ENCODE measurements at places on chromosomes 4 and X. TPM values are rescaled to one million over a fixed set of nuclear protein-coding genes. Genes with fewer than 3 reads are reported as not detected.

Gene PLP1
- 4.9 TPM for total RNA-seq

Gene SYTL4
- 2.0 TPM for total RNA-seq

Gene MAGEC1
- total RNA-seq: not detected

Gene PNMA6F
- total RNA-seq: not detected

Gene RHOXF1
- total RNA-seq: not detected

Gene TMPRSS11F
- not detected for total RNA-seq

Gene CT55
- not detected for total RNA-seq

Gene FAAH2
- not detected for total RNA-seq

Gene GAGE12F
- not detected for total RNA-seq

Gene MSANTD1
- 0.29 TPM for total RNA-seq
